ENCODE measurements at places on chromosomes 4 and X.

GRCh38 chr4:10974371-10974770 is 289.8 kb upstream of the CLNK start:
- no peak for DNase-seq
- H3K36me3 ChIP-seq: no peaks in the 10 kb centered on the region
- H3K27me3 ChIP-seq: no peaks in the 10 kb centered on the region
- H3K4me1 ChIP-seq: no peaks in the 10 kb centered on the region
- H3K4me3 ChIP-seq: no peak overlapping the region
- H3K27ac ChIP-seq: no peak overlapping the region

- no peaks in the 10 kb centered on the region for H3K36me3 ChIP-seq
- H3K4me1 ChIP-seq: no peaks in the 10 kb centered on the region
- DNase-seq: no peak
- no peaks in the 10 kb centered on the region for H3K27me3 ChIP-seq
- H3K4me3 ChIP-seq: no peak overlapping the region
- no peak overlapping the region for H3K27ac ChIP-seq
Measured at GRCh38 chr4:109113521-109113920, 188.9 kb downstream of the COL25A1 start.

- no peaks in the 10 kb centered on the region for H3K36me3 ChIP-seq
- H3K4me3 ChIP-seq: no peak overlapping the region
- H3K4me1 ChIP-seq: no peaks in the 10 kb centered on the region
Measured at GRCh38 chr4:47074816-47075215, 43.4 kb downstream of the GABRB1 start.

GRCh38 chr4:15375667-15376066 is 52.2 kb upstream of the C1QTNF7 start:
- no peak for DNase-seq
- H3K27me3 ChIP-seq: no peaks in the 10 kb centered on the region
- no peak overlapping the region for H3K4me3 ChIP-seq
- no peaks in the 10 kb centered on the region for H3K36me3 ChIP-seq
- H3K4me1 ChIP-seq: no peaks in the 10 kb centered on the region

- H3K27me3 ChIP-seq: no peaks in the 10 kb centered on the region
- no peak overlapping the region for H3K4me3 ChIP-seq
- H3K4me1 ChIP-seq: no peaks in the 10 kb centered on the region
- DNase-seq: no peak
- no peaks in the 10 kb centered on the region for H3K36me3 ChIP-seq
Measured at GRCh38 chr4:9880406-9881197, 99.2 kb downstream of the DRD5 start.

GRCh38 chrX:153634832-153635231 is 12.2 kb upstream of the DUSP9 start:
- no peaks in the 10 kb centered on the region for H3K27me3 ChIP-seq
- peaks cover 4% of the 10 kb centered on the region for H3K4me1 ChIP-seq
- no peak for DNase-seq
- H3K4me3 ChIP-seq: no peak overlapping the region
- no peaks in the 10 kb centered on the region for H3K36me3 ChIP-seq
- H3K27ac ChIP-seq: no peak overlapping the region

DNA sequence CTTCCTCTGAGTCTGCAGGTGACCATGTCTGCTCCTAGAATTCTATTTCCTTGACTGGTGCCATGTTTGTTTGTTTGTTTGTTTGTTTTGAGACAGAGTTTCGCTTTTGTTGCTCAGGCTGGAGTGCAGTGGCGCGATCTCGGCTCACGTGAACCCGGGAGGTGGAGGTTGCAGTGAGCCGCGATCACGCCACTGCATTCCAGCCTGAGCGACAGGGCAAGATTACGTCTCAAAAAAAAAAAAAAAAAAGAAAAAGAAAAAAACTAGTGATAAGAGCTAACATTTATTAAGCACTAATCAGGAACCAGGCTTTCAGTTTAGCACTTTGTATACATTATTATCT is 7.2 kb downstream of the SAT1 start:
- H3K36me3 ChIP-seq: no peaks in the 10 kb centered on the region
- no peak overlapping the region for H3K4me3 ChIP-seq
- no peaks in the 10 kb centered on the region for H3K4me1 ChIP-seq
- no peak for DNase-seq
- H3K27me3 ChIP-seq: no peaks in the 10 kb centered on the region

- H3K4me3 ChIP-seq: no peak overlapping the region
- no peak for DNase-seq
- no peak overlapping the region for H3K27ac ChIP-seq
- H3K36me3 ChIP-seq: no peaks in the 10 kb centered on the region
Measured at GRCh38 chrX:39158801-39159657, 357.8 kb downstream of the MID1IP1 start.

GRCh38 chr4:129145222-129145730 is 49.3 kb downstream of the C4orf33 start:
- H3K27me3 ChIP-seq: no peaks in the 10 kb centered on the region
- no peak overlapping the region for H3K4me3 ChIP-seq
- no peak overlapping the region for H3K27ac ChIP-seq
- H3K4me1 ChIP-seq: no peaks in the 10 kb centered on the region

GRCh38 chr4:100895556-100896197 is 377.9 kb upstream of the EMCN start:
- H3K36me3 ChIP-seq: no peaks in the 10 kb centered on the region
- no peaks in the 10 kb centered on the region for H3K27me3 ChIP-seq
- H3K27ac ChIP-seq: no peak overlapping the region
- DNase-seq: no peak
- H3K4me1 ChIP-seq: no peaks in the 10 kb centered on the region

- H3K27me3 ChIP-seq: no peaks in the 10 kb centered on the region
- no peak overlapping the region for H3K27ac ChIP-seq
- H3K4me1 ChIP-seq: no peaks in the 10 kb centered on the region
- DNase-seq: no peak
- H3K4me3 ChIP-seq: no peak overlapping the region
- H3K36me3 ChIP-seq: no peaks in the 10 kb centered on the region
Measured at GRCh38 chr4:109611045-109611646, 51.1 kb downstream of the MCUB start.

GRCh38 chr4:185793716-185794115 is 18.3 kb downstream of the SORBS2 start:
- peaks cover 43% of the 10 kb centered on the region for H3K4me1 ChIP-seq
- no peaks in the 10 kb centered on the region for H3K27me3 ChIP-seq
- peak overlapping the region; percentile 31 for H3K27ac ChIP-seq
- H3K4me3 ChIP-seq: no peak overlapping the region

GRCh38 chrX:12901486-12901885 is 4.9 kb upstream of the TLR8 start:
- H3K4me3 ChIP-seq: no peak overlapping the region
- H3K27me3 ChIP-seq: no peaks in the 10 kb centered on the region
- H3K27ac ChIP-seq: no peak overlapping the region
- no peaks in the 10 kb centered on the region for H3K4me1 ChIP-seq
- no peaks in the 10 kb centered on the region for H3K36me3 ChIP-seq

GRCh38 chr4:105709081-105709450 is 482 bp downstream of the GSTCD start:
- H3K27ac ChIP-seq: peak overlapping the region; percentile 74
- H3K4me3 ChIP-seq: peak overlapping the region; percentile 91
- H3K36me3 ChIP-seq: no peaks in the 10 kb centered on the region
- peaks cover 34% of the 10 kb centered on the region for H3K4me1 ChIP-seq
- no peaks in the 10 kb centered on the region for H3K27me3 ChIP-seq
- DNase-seq: no peak

DNA sequence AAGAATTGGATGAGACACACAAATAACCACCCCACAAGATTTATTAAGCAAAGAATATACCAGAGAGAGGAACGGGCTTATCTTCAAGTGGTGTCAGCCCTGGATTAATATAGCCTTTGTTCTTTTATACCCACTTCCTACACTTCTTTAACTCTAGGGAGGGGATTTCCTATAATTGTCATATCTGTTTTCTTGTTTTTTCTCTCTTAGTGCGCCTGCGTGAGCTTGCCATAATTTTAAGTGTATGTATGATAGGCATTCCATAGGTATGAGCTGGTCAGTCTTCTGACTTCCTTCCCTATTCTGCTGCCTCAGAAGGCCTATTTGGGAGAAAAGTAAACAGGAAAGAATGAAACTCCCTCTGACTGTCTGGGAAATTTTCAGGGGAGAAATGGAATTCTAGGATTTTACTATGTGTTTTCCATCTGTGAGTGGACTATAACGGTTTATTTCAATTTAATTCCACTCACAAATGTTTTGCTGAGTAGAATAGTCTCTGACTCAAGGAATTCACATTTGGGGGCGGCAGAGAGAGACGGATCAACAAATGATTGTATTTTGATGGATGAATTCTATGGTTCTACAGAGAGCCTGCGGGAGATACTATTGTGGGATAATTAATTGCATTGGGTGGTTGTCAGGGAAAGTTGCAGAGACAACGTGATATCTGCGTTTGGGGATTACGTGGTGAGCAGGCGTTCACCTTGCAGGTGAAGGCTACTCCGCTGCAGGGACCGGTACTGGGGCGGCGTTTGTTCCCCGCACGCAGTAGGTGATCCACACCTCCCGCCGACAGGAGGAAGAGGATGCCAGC is 626 bp upstream of the CEP135 start:
- H3K4me1 ChIP-seq: peaks cover 17% of the 10 kb centered on the region
- no peaks in the 10 kb centered on the region for H3K36me3 ChIP-seq
- DNase-seq: no peak
- H3K27me3 ChIP-seq: no peaks in the 10 kb centered on the region
- H3K27ac ChIP-seq: peak overlapping the region; percentile 96
- peak overlapping the region; percentile 77 for H3K4me3 ChIP-seq

- H3K4me3 ChIP-seq: no peak overlapping the region
- H3K27me3 ChIP-seq: no peaks in the 10 kb centered on the region
- no peaks in the 10 kb centered on the region for H3K36me3 ChIP-seq
- no peaks in the 10 kb centered on the region for H3K4me1 ChIP-seq
- no peak overlapping the region for H3K27ac ChIP-seq
- DNase-seq: no peak
Measured at GRCh38 chr4:40288566-40288965, 46.6 kb upstream of the CHRNA9 start.

GRCh38 chr4:142077048-142077447 is 440.7 kb downstream of the IL15 start:
- H3K36me3 ChIP-seq: no peaks in the 10 kb centered on the region
- no peak for DNase-seq
- no peaks in the 10 kb centered on the region for H3K27me3 ChIP-seq
- no peak overlapping the region for H3K27ac ChIP-seq
- no peak overlapping the region for H3K4me3 ChIP-seq

GRCh38 chr4:145524552-145524951 is 42.9 kb downstream of the SMAD1 start:
- no peak overlapping the region for H3K4me3 ChIP-seq
- no peak overlapping the region for H3K27ac ChIP-seq
- no peak for DNase-seq
- peaks cover 24% of the 10 kb centered on the region for H3K4me1 ChIP-seq
- no peaks in the 10 kb centered on the region for H3K27me3 ChIP-seq
- H3K36me3 ChIP-seq: no peaks in the 10 kb centered on the region

DNA sequence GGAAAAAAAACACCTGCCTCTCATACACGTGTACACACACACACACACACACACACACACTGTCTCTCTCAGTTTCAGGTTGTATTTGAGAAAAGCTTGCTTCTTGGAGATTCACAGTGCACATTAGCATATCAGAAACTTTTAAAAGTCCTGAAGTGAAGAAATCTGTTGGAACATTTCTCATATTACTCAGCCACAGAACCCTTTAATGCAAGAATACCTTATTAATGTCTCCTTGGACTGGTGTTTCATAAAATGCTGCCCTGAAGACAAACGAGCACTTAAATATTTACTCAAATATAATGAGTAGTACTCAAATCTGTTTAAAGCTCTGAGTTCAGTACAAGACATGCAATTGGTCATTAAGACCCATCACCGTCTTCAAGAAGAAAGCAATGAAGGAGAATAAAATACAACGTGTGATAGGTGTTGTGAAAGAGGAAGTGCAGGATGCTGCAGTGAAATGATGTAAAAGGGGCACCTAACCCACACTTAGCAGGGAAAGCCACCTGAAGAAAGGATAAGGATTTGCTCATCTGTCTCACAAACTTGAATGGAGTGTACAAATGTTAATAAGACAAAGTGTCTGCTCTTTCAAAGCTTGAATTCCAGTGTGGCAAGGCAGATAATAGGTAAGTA is 57.0 kb downstream of the DCLK2 start:
- no peak for DNase-seq
- H3K36me3 ChIP-seq: no peaks in the 10 kb centered on the region
- no peaks in the 10 kb centered on the region for H3K4me1 ChIP-seq
- no peak overlapping the region for H3K27ac ChIP-seq

DNA sequence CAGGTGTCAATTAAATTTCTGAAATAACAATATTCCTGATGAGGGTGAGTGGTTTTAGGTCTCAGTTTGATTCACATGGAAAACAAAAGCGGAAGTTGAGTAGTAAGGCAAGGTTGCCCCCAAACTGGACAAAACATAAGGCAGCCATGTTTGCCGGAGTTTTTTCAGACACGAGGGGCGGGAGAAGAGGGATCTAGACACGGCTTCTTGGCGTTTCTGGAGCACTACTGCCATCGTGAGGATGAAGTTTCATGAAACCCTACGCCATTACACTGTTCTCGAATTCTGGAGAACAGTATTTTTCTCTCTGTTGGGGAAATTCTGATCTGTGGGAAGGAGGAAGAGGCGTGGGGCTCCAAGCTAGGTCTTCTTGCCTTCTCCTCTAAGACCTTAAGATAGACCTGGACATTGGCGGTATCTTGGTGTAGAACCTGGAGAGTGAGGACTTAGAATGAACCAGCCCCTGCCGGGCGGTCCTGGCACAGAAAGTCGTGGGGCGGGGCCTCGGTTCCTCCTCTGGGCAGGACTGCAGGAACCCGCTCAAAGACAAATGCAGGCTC is 160.3 kb downstream of the OR13H1 start:
- H3K27me3 ChIP-seq: no peaks in the 10 kb centered on the region
- H3K27ac ChIP-seq: peak overlapping the region; percentile 67
- H3K36me3 ChIP-seq: no peaks in the 10 kb centered on the region

- no peak overlapping the region for H3K4me3 ChIP-seq
- H3K36me3 ChIP-seq: no peaks in the 10 kb centered on the region
- no peak overlapping the region for H3K27ac ChIP-seq
- no peaks in the 10 kb centered on the region for H3K27me3 ChIP-seq
- H3K4me1 ChIP-seq: no peaks in the 10 kb centered on the region
Measured at GRCh38 chrX:22159071-22159470, 113.6 kb upstream of the CBLL2 start.

DNA sequence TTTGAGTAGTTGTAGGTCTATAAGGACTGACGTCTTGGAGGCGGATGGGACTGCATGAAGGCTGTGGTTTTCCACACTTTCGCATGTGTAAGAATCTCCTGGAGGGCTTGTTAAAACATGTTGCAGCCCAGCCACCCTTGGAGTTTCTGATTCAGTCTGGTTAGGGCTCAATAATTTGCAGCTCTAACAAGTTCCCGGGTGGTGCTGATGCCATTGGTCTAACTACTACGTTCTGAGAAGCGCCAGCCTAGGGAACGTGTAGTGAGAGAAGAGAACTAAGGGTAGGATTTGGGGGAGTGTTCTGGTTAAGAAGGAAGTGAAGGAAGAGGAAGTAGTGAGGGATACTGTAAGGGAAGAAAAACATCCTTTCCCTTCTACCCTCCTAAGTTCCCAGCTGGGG is 138.9 kb downstream of the LARP7 start:
- no peak overlapping the region for H3K27ac ChIP-seq
- H3K4me3 ChIP-seq: no peak overlapping the region
- H3K4me1 ChIP-seq: no peaks in the 10 kb centered on the region
- no peak for DNase-seq
- no peaks in the 10 kb centered on the region for H3K27me3 ChIP-seq
